Muscle of leg (tissue), 16 donors: ENCODE measurements at places on chromosomes 13 and 19. TPM values are rescaled to one million over a fixed set of nuclear protein-coding genes. Genes with fewer than 3 reads are reported as not detected.

DNA sequence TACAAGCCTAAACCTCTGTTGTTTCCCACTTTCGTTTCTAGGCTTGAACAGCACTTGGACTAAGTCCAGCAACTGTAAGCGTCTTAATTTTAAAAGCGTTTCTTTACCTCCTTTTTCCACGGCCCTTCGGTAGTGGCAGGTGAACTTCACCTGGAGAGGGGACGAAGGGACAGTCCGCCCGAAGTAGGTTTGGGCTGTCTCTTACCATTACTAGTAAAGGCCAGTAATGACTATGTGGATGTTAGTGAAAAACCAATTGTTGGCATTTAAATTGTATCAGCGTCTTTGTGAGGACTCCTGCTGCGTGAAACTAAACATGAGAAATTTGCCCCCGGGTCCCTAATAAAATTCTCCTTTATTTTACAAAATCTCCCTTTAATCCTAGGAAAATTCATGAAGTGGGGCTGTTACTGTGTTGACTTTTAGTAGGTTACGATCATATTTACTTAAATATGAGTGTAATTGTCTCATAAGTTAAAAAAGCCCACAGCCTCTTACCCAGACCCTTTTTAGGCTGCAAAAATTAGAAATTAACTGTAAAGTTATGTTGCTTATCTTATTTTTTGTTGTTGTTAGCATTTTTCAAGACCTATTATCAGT is 983 bp downstream of the ITM2B start:
- peak; percentile 86 for DNase-seq

DNA sequence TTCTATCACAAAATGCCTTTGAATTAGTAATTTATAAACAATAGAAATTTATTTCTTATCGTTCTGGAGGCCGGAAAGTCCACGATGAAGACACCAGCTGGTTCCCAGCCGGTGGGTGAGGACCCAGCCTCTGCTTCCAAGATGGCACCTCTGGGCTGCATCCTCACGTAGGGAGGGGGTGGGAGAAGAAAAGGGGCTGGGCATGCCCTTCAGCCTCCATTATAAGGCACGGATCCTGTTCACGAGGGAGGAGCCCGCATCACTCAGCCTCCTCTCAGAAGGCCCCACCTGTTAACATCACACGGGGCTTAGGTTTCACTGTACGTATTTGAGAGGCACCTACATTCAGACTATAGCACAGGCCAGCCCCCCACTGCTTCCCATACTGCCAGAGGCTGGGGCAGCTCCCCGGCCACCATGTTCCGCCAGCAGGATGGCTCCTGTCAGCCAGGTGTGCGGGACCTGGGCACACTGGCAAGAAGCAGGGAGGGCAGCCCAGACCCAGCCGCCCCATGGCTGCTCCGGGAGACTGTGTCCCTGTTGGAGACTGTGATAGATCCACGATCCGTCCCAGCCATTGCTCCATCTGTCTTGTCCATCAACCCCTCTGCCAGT is 131.6 kb downstream of the SOX1 start:
- DNase-seq = no peak

GRCh38 chr19:5130371-5131030 is 161.6 kb downstream of the KDM4B start:
- no peak for DNase-seq

DNA sequence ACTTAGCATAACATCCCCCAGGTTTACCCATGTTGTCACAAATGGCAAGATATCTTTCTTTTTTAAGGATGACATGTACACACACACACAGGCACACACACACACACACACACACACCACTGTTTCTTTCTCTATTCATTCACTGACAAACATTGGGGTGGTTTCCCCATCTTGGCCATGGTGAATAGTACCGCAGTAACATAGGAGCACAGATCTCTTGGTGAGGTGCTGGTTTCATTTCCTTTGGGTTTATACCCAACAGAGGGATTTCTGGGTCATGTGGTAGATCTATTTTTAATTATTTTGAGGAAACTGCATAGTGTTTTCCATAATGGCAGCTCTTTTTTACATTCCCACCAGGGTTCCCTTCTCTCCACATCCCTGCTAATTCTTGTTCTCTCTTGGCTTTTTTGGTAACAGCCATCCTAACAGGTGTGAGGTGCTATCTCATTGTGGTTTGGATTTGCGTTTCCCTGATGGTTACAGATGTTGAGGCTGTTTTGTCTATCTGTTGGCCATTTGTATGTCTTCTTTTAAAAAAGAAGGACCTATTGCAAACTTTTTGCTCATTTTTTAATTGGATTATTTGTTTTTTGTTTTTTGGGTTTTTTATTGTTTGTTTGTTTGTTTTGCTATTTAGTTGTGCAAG is 251.7 kb upstream of the IRS2 start:
- no peak for DNase-seq

GRCh38 chr13:90950160-90950559 is 397.3 kb upstream of the MIR17HG start:
- DNase-seq = no peak

DNA sequence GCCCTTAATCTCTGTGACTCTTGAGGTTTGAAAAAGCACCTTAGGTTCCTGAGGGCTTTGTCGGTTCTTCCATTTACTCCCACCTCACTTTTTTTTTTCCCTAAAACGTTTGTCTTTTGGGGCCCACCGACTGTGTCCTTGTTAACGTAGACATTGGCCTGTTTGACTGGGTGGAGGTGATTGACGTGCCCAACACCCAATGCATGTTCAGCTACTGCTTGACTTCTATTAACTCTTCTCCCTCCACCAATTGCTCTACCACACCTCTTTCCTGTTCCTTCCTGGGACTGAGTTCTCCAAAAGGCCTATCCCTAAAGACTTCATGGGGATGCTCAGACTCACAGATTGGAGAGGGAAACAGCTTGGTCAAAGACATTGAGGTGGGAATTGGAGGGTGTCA is 17.3 kb downstream of the CKM start:
- DNase-seq = peak; percentile 39

Gene PGPEP1
- 10.8 TPM for total RNA-seq

Gene NXNL1
- total RNA-seq = not detected

DNA sequence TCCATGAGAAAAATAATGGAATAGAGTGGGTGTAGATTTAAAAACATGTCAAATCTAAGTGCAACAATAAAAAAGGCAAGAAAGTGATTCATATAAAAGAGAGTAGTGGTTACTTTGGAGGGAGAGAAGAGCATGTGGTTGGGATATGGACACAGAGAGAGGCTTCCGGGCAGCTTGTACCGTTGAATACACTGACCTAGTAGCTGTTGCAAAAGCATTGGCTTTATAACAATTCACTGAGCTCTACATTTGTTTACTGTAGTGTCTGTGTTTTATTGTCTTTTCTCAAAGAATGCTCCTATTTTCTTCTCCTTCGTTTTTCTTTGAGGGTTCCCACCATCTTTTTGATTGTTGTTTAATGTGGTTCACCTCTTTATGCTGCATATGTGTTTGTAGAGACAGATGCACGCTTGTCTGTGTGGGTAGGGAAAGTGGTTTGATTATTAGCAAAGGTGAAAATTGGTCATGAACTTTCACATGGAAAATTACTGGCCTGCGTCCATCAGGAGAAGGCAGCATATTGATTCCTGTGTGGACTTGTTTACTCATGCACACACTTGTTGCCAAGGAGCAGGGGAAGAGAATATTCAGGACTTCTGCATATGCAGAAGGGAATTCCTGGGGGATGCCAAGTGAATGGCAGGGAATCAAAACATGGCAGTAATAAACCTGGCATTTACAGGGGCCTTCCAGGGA is 29.9 kb upstream of the IRS2 start:
- no peak for DNase-seq

Gene CLEC17A
- total RNA-seq = not detected

Gene BCL3
- 2.7 TPM for total RNA-seq

GRCh38 chr13:78085434-78086225 is 167.0 kb upstream of the EDNRB start:
- no peak for DNase-seq

DNA sequence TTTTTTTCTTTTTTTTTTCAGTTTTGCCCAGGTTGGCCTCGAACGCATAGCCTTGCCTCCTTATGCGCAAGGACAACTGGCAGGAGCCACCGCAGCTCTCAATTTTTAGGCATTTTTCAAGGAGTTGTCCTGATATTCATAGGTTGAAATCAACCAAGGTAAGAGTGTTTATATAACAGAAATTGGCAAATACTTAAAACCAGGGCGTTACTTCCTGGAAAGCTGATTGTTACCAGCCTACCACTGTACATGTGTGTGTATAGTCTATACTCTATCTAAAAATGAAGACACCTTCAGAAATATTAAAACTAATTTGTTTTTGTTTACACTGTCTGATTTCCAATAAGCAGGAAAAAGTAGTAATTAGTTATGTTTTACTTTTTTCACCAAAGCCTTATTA is 39.2 kb downstream of the GPC6 start:
- DNase-seq = no peak

DNA sequence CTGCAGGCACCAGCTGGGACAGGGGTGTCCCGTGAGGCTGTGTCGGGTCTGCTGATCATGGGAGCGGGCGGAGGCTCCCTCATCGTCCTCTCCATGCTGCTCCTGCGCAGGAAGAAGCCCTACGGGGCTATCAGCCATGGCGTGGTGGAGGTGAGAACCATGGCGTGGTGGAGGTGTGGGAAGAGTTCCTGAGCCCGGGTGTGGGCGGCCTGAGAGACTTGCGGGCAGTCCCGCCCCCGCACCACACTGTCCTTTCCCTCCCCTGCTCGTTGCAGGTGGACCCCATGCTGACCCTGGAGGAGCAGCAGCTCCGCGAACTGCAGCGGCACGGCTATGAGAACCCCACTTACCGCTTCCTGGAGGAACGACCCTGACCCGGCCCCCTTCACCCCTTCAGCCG is 10.7 kb downstream of the APLP1 start:
- no peak for DNase-seq

DNA sequence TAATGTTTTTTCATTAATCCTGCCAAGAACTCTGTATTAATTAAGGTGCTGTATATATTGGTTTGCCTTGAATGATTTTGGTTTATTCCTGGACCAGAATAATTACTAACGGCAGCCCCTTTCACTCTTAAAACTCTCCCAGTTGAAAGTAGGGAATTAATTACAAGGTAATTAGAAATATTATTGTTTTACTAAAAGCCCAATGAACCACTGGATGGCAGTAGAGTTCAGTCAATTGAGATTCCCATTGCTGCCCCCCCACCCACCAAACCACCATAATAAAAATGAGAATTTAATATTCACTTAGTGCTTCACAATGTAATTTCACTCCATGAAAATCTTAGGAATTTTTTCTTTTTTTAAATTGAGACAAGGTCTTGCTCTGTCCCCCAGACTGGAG is 13.7 kb downstream of the WBP4 start:
- peak; percentile 43 for DNase-seq

Gene RASGRP4
- total RNA-seq = 0.98 TPM

Gene LILRB3
- total RNA-seq = 1.4 TPM

Gene CEACAM4
- total RNA-seq = not detected
